ENCODE measurements at places on chromosomes 2 and 18.

DNA sequence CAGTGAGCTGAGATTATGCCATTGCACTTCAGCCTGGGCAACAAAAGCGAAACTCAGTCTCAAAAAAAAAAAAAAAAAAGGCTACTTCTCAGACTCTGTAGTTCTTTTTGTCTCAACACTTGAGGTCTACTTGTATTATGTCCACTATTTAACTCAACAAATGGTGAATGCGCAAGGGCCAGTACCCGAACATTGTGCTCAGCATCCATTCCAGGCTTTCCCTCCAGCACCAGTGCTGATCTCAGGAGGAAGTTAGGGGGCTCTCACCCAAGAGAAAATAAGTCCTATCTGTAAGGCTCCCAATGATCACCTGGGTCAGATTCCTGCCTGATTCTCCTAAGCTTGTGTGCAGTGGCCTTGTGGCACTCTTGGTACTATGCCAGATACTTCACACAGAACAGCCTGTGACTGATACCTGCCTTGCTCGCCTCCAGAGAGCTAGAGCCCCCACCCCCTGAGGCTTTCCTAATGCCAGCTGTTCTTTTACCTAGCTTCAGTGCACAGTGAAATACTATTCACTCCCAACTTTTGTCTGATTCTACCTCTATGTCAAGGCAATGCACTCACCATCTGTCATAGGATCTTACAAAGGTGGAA, 74.9 kb downstream of the INO80D start:
- DNase-seq: no peak

GRCh38 chr2:237967463-237967951, 693 bp downstream of the UBE2F start:
- DNase-seq: no peak

- DNase-seq: peak; percentile 38
These were observed 10.0 kb upstream of the GCA start for GRCh38 chr2:162333968-162334367.

DNA sequence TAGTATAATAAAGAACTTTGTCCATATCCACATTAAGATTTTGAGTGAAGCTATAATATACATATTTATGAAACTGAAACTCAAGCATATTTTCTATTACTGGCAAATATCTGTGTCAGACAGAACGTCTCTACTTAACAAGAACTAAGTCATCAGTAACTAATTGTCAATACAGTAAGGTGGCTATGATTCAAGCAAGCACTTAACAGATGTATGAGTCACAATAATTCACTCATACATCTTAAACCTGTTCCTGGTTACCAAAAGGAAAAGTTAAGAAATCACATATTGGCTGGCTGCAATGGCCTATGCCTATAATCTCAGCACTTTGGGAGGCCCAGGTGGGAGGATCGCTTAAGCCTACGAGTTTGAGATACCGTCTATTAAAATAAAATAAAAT, 96.0 kb downstream of the SOS1 start:
- no peak for DNase-seq

- DNase-seq: no peak
These were observed 1622.1 kb downstream of the LRP1B start for GRCh38 chr2:140508756-140509155.

- no peak for DNase-seq
These were observed 61.6 kb upstream of the TACR1 start for GRCh38 chr2:75260946-75261345.

DNA sequence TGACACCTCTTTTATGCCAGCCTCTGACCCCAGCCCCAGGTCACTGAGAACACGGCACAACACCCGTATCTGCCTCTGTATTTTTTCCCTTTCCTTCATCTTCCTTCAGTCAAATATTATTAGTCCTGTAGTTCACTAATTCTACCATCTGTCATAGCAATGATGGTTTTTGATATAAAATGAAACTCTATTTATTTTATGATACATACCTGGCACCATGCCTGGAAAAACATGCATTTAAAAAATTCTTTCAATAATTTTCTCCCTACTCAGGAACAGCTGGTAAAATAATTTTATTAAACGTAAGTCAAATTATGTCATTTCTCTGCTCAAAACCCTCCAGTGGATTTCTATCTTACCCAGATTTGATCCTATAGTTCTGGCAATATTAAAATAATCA, 224.7 kb downstream of the CDH7 start:
- DNase-seq: no peak

DNA sequence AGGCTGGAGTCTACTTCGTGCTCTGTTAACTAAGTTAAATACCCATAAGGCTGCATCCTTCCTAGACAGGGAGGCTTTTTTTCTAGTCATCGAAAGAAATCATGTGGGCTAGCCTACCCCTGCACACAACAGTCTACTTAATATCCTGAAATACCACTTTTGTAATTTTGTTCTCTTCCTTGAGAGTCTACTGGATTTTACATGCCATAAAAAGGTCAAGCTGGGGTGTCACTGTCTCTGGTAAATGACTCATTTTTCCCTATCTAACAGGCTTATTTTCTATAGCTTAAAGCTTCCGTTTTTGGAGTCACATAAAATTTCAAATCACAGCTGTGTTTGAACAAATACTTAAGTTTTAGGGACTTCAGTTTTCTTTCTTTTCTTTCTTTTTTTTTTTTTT, 10.7 kb upstream of the STAM2 start:
- no peak for DNase-seq

DNA sequence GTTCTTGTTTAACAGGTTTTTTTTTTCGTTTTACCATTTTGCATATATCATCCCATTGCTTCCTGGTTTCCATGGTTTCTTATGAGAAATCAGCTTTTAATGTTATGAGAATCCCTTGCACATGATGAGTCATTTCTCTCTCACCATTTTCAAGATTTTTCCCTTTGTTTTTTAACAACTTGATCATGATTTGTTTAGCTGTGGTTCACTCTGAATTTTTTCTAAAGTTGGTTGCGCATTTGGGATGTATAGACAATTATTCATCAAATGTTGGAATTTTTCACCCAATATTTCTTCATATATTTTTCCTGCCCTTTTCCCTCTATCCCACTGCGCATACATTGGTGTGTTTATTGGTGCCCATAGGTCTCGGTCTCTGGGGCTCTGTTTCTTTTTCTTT, 42.4 kb upstream of the BIN1 start:
- no peak for DNase-seq

GRCh38 chr2:10901160-10901939, 10.4 kb upstream of the KCNF1 start:
- DNase-seq: no peak

DNA sequence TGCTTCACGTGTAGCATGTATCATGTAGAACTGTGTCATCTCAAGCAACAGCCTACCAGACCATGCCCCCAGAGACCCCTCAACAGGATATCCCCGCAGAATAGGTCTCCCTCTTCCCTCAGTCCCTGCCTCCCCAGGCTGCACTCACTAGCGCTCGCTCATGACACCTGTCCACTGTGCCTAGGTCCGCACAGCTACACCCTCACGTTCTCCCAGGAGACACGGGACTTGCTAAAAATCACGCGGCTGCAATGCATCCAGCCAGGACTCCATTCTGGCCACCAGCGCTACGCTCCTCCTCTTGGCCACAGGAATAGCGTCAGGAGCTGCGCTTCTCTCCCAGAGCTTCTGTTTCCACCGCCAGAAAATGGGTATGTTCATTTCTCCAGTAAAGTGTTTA, 2.5 kb downstream of the PXDN start:
- no peak for DNase-seq

DNA sequence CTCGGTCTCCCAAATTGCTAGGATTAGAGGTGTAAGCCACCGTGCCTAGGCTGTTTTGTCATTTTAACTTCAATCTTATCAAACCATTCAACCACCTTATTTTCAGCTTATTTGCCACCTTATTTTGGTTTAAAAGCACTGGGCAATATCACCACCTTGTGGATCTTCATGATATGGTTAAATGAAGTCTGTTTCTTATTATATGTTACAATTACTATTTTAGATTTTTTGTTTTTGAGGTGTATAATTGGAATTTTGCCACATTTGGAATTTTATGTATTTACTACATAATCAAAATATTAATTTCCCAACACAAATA, 43.8 kb upstream of the SCN9A start:
- no peak for DNase-seq

DNA sequence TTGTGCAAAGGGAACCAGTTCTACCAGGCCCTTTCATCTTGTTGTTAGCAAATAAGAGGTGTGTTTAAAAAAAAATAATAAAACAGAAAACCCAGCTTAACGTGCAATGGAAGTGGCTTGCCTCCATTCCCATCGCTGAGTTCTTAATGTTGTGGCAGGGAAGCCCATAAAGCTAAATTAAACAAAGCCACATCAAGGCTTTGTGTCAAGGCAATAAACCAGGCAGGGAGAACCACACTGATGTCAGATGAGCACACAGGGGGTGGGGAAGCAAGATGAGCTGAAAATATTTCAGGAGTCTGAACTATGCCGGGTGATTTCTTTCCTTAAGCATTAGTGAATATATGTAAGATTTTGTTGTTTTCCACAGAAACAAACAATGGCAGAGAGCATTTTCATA, 73.5 kb downstream of the PHLPP1 start:
- DNase-seq: no peak

- DNase-seq: no peak
These were observed 906.6 kb downstream of the DSC3 start for GRCh38 chr18:30135938-30136337.

DNA sequence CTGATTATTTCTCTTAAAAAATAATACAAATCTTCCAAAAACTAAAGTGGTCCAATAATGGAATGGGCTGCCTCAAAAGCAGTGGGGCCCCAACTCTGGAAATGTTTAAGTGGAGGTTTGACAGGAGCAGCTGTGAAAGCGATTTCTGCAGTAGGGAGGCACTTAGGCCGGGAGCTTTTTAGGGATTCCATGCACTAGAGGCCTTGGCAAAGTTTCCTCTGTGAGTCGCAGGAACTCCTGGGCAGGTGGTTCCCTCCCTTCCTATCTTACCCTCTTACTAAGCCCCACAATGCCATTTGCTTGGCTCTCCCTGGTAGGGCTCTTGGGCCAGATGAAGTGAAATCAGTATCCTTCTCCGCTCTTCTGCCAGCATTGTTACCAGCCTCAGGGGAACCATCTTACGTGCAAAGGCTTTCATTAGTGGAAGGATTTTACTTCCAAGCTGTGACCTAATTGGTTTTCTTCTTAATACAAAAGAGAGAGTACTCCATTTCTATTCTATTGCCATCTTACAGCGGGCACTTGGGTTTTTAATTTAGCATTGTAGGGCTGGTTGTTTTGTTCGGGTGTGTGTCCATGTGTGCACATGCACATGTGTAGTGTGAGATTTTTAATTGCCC, 34.3 kb upstream of the C18orf32 start:
- no peak for DNase-seq

Measured in OCI-LY7 (cell line).